ENCODE measurements at places on chromosomes 2 and 18. TPM values are rescaled to one million over a fixed set of nuclear protein-coding genes. Genes with fewer than 3 reads are reported as not detected.

Gene LCT
- total RNA-seq, result not detected

DNA sequence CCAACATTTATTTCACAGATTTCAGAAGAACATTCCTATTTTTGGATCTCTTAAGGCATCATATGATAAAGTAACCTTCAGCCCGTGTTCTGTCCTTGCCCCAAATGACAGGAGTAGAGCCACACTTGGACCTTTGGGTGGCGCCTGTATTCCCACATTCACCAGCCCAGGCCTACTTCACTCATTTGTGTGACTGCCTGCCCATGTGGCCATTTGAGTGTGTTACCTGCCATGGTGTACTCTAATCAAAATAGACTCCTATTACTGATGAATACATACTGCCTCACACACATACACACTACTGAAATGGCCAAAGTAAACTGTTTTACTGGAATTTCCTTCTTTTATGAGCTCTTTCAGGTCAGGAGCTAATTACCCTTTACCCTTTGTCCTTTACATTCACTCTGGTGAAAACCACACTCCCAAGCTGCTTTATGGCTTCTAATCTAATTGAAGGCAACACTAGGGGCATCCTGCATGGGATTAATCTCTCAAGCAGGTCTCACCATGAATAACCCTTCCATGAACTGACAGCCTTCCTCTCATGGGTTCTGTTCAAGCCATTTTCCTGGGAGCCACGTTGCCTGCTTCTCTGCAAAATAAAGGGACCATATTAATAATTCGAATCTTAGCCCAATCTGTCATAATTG, 271.0 kb upstream of the GALNT5 start:
- peak; percentile 38 for DNase-seq

DNA sequence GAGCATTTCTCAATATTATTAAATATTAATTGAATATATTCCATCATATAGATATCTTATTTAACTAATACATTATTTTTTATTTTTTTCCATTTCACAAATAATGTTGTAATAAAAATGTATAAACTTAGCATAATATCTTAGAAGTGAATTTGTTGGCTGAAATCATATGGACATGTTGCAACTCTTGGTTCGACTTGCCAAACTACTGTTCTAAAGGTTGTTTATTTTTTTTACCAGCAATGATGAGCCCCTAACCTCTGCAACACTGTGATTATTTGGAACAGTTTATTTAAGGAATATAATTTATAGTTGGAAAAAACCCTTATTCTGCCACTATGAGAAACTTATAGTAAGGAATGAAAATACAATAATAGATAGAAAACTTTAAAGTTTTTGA, 8.8 kb upstream of the NAB1 start:
- DNase-seq, result no peak

DNA sequence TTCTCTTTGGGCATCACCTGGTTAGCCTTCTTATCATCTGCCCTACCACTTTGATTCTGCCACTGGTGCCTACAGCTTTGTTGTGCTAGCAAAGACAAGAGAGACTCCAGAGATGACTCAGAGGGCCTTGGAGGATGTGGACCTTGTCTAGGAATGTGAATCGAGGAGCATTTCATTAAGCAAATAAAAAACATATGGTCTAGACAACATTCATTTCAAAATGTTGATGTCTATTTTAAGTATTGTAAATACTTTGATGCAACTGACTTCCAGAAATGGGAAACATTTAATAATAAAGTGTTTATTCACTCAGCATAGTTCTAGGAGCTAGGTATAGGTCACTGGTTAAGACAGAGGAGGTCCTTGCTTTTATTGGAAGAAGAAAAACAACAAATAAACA, 195.5 kb downstream of the CDCA7 start:
- no peak for DNase-seq

- DNase-seq, result no peak
Observed at GRCh38 chr2:177478029-177478428, 85.5 kb downstream of the AGPS start.

DNA sequence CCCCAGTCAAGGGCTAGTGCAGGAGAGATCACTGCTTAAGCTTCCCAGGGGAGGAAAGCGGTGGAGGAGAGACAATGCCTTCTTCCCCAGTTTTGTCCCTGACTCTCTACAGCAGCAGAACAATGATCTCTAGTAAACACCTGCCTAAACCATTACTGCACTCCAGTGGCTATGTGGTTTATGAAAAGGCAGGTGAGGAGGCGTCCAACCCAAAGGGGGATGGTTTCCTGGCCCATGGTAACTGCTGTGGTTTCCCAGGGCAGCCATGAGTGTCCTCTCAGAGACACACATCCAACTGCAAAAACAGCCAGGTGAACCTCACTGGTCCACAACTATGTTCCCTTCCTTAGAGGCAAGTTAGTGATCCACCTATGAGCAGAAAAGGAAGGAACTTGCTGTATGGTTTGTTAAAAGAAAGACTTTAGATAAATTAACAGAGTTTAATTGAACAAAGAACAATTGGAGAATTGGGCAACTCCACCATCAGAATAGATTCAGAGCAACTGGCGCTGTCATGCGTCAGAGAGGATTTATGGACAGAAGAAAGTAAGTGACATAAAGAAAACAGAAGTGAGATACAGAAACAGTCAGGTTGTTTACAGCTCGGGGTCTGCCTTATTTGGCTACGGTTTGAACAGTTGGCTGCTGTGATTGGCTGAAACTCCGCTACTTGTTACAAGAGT, 4.8 kb upstream of the TTC39C start:
- no peak for DNase-seq

Gene MYCN
- not detected for total RNA-seq

DNA sequence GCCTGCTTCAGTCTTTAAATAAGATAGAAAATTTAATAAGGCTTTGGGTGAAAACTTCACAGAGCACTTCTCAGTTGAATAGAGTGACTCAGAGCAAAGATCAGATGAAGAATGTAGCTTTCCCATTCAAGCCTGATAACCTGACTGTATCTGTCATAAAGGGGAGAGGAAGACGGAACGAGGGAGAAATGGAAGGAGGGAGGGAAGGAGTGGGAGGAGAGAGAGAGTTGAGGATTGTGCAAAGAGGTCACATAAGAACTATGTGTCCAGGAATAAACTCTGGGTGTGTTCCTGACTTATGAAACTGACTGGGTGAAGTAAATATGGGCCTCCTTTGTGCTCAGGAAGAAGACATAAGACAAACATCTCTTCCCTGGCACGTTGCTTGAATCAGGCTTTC, 385.5 kb downstream of the LPIN1 start:
- DNase-seq, result no peak

- DNase-seq, result no peak
Observed at GRCh38 chr18:23493654-23494053, 9.7 kb upstream of the RMC1 start.

DNA sequence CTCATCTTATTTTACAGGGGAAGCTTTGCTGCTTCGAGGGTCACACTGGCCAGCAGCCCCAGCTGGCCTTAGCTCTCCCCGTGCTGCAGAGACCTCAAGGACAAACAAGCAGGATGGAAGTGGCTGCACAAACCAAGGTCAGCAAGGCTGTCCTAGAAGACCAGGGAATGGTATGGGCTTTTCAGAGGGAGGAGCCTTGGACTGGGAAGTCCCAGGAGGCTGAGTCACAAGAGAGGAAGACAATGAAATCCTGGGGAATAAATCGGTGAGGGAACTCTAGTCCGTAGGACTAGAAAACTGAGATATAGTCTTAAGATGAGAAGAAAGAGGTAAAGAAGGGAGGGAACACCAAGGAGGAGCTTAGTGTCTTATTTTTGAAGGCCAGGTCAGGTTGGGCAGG, 15.7 kb downstream of the CREG2 start:
- no peak for DNase-seq

- DNase-seq, result no peak
Observed at GRCh38 chr18:51235009-51235789, 37.7 kb upstream of the MEX3C start.

Gene ELOA2
- not detected for total RNA-seq

DNA sequence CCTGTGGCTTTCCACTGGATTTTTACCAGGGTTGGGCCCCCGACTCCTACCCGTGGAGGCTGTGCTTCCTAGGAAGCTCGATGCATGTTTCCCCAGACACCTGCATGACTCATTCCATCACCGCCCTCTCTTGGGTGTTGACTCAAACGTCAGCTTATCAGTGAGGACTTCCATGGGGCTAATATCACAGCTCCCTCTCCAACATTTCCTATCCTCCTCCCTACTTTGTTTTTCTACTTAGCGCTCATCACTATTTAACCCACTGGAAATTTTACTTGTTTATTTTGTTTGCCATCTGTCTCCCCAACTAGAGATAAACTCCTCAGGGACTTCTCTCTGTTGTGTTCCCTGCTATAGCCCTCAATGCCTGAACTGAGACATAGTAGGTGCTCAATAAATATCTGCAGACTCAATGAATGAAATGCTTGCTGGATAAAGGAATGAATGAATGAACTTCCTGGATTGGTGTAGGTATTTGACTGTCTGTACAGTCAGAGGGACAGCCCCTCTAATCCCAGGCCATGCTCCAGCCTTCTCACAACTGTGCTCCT, 89.7 kb upstream of the MSH2 start:
- DNase-seq, result peak; percentile 83
